ENCODE measurements at places on chromosomes 4 and X. TPM values are rescaled to one million over a fixed set of nuclear protein-coding genes. Genes with fewer than 3 reads are reported as not detected.

SMARCA5 gene
- 39.0 TPM for total RNA-seq

FAM184B gene
- total RNA-seq = 0.17 TPM

ODAM gene
- not detected for total RNA-seq

FANCB gene
- total RNA-seq = 5.9 TPM

HMGN5 gene
- 3.0 TPM for total RNA-seq

ADAM29 gene
- not detected for total RNA-seq

ASB12 gene
- not detected for total RNA-seq

DNA sequence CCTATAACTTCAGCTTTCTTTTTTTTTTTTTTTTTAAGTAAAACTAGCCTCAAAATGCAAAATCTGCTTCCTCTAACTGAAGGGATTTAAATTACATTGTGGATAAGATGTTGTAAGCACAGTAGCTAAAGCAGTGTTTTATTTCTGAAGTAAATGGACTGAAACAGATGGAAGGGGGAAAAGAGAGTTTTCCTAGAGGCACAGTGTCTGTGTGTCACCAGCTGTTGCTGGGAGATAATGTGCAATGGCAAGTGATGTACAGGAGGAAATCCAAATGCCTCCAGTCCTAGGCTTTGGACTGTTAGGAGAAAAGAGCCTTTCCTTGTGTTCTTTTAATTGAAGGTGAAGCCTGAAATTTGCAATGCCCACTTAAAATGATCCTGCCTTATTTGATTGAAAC is 672.1 kb downstream of the GRXCR1 start:
- no peak for DNase-seq

- DNase-seq = no peak
Observed at GRCh38 chr4:83503974-83504373, 19.1 kb upstream of the ABRAXAS1 start.

DNA sequence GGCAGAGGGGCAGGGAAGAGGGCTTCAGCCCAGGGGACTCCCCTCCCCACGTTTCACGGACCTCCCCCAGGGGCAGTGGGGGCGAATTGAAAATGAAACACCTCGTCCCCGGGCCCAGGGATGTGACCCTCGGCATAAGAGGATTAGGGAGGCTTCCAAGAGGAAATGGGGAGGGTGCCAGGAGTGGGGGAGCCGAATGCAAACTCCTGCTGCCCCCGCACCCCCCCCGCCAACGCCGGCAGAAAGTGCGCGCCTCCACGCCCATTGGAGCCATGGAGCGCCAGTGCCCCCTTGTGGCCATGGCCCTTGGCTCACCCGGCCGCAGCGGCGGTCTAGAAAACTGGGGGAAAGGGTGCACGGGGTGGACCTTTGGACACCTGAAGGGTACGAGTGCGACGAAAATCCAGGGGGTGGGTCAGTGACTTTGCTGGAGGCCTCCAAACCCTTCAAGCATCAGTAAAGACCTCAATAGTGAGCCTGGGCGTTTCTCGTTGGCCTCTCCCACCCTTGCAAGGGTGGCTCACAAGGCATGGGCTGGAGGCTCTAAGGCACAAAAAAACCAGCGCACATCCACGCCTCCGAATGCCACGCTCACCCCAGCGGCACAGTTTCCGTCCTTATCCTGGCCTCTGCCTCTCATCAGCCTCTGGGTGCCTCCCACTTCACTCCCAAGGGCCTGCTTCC is 120.8 kb upstream of the PJA1 start:
- DNase-seq = no peak

GRCh38 chr4:158858410-158859199 is 89.8 kb downstream of the FNIP2 start:
- no peak for DNase-seq

DNA sequence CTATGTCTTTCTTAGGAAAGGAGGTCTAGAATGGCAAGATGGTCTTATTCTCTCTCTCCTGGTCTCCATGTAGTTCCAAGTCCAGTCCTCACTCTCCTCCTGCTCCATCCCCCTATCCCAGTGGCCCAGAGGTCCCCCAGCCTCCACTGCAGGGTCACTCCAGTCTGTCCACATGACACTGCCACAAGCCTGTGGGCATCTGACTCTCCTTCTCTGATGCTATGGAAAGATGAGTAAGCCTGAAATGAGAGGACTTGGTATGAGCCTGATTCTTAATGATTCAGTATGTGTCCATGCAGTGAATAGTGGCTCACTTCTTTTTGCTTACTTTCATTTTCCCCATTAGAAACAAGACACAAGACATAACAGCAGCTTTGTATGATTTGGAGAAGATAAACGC is 516.8 kb upstream of the ADGRL3 start:
- DNase-seq = no peak

- DNase-seq = no peak
Observed at GRCh38 chr4:25913056-25913850, 767 bp upstream of the SMIM20 start.

DNA sequence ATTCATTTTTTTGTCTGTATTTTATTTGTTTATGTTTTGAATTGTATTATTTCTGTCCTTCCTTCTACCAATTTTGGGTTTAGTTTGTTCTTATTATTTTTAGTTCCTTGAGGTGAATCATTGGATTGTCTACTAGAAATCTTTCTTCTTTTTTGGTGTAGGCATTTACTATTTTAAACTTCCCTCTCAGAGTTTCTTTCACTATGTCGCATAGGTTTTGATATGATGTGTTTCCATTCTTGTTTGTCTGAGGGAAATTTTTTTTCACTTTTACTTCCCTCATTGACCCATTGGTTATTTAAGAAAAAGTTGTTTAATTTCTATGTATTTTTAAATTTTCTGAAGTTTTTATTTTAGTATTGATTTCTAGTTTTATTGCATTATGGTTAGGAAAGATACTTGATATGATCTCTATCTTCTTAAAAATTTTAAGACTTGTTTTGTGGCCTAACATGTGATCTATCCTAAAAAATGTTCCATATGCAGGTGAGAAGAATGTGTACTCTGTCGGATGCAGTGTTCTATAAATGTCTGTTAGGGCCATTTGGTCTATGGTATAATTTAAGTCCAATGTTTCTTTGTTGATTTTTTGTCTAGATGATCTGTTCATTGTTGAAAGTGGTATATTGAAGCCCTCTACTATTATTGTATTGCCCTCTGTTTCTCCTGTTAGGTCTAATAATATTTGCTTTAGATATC is 68.8 kb downstream of the IL15 start:
- DNase-seq = no peak

DNA sequence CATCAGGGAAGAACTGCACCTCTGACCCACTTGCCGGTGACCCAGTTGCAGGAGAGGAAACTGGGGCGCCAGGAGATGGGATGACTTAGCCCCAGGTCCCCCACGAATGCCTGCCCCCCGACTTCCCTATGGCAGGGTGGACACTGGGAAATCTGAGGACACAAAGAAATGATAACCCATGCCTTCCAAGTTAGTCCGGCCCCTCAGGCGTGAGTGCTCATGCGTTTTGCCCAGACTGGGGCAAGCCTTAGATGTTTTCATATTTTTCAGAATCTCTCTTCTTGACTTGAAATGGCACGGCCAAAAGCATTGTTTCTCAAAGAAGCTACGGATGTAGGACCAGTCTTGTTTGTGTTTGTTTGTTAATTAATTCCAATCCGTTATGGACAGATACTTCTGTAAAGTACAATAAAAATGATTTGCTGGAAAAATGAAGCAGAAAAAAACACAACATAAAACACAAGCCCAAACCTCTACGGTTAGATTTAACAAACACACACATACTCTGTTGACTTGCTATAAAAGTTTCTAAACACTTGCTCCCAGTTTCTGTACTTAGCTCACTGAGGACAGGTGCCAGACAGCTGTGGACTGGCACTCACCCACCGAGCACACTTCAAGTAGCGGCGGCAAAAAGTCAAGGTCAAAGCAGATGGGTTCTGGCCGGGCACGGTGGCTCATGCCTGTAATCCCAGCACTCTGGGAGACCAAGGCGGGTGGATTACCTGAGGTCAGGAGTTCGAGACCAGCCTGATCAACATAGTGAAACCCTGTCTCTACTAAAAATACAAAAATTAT is 341.5 kb downstream of the BCOR start:
- no peak for DNase-seq

DNA sequence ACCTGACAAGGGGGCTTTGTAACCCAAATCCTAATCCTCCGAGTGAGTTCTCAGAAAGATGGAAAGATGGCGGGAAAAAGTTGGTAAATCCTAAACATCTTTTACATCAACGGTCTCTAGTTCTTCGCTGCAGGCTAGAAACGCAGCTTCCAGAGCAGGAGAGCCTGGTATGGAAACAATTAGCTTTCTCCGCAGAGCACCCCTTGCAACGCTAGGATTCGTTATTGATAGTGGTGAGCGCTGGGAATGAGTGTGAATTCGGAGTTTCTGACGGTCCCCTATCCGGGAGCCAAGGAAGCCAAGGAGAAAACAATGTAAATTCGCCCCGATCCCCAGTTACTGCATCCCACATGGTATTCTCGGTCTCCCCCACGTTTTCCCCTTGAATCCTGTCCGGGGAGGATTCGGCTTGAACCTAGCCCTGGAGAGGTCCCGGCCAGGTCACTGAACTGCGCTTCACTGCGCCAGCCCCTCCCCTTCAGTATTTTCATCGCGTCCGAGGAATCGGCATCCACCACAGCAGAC is 4.7 kb upstream of the NEUROG2 start:
- DNase-seq = no peak

DNA sequence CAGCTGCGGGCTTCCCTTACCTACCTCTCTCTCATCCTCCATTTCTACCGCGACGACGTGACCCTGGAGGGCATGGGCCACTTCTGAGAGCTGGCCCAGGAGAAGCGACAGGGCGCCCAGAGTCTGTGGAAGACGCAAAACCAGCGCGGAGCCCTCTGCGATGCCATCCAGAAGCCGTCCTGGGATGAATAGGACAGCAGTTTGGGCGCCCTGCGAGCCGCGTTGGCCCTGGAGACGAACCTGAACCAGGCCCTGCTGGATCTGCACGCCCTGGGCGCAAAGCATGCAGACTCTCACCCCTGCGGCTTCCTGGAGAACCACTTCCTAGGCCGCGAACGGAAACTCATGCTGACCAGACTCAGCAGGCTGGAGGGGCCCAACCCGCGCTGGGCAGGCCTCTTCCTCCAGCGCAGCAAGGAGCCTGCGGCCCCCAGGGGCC is 52.7 kb upstream of the TMPRSS11F start:
- no peak for DNase-seq

DNA sequence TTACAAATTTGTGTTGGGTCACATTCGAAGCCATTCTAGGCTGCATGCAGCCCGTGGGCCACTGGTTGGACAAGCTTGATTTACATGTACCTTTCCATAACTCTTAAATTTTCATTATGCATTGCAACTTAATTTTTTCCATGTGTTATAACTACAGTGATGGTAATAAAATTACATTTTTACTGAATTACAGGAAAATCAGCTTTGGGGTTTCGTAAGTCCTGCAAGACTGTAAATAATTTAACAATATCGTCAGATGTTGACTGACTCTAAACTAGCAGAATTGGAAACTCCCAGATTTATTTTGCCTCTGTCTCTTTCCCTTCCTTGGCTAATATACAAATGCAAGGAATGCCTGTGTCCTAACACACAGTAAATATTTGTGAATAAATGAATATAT is 88.0 kb upstream of the RAPGEF2 start:
- DNase-seq = no peak

DNA sequence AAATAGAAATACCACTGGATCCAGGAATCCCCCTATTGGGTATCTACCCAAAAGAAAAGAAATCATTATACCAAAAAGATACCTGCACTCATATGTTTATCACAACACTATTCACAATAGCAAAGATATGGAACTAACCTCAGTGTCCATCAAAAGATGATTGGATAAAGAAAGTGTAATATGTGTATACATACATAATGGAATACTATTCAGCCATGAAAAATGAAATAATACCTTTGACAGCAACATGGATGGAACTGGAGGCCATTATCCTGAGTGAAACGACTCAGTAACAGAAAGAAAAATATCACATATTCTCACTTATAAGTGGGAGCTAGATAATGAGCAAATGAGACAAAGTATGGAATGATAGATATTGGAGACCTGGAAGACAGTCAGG is 74.2 kb upstream of the TLR3 start:
- DNase-seq = no peak

- no peak for DNase-seq
Observed at GRCh38 chr4:37682701-37683401, 3.3 kb downstream of the RELL1 start.

DNA sequence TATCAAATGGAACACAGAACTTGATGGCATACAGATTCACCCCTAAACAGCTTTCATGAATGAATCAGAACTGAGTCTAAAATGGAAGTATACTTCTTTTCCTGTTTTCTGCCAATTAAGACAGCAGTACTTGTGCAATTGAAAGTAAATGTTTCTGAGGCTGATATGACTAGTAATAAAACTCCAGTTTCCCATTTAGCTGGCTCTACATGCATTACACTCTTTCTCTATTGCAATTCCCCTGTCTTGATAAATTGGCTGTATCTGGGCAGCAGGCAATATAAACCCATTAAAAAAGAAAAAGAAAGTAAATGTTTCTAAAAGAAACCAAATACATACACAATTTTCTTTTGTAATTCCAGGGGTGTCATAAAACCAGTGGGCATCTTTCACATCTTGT is 4.6 kb downstream of the NOA1 start:
- no peak for DNase-seq

- peak; percentile 74 for DNase-seq
Observed at GRCh38 chr4:24850674-24851073, 55.3 kb downstream of the SOD3 start.

GRCh38 chr4:26130841-26131432 is 189.9 kb upstream of the RBPJ start:
- DNase-seq = no peak

DNA sequence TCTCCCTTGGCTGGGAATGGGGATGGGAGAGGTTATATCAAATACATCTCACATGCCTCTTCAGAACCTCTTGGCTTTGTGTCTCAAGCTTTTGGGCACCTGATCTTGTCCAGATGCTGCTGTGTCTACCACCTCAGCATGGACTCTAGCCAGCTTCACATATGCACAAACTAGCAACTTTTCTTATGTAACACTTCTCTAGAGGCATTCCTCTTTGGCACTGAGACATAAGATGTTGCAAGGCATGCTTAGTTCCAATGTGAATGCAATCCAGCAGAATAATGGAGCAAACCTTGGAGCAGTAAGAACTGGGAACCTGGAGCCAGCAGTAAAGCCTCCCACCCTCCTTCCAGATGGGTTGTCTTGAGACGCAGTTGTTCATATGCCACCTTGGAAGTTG is 113.4 kb upstream of the TMEM47 start:
- DNase-seq = no peak
